ENCODE measurements at places on chromosomes 2 and 18.

DNA sequence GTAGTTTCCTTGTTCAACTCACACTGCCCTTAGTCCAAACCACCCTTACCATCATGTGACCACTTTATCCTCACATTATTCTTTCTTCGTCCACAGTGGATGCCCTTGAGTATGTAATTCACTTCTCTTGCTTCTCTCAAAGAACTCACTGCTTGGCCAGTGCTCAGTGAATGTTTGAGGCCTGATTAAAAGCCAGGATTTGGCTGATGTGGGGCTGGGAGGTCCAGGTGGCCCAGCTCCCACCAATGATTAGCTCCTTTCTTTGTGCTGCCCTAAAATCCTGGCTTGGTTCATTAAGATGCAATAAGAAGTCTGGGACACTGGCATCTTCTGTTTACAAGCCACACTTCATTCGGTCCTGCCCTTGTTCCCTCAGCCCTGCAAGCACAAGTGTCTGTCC, 97.8 kb upstream of the CELF4 start:
- DNase-seq: no peak

DNA sequence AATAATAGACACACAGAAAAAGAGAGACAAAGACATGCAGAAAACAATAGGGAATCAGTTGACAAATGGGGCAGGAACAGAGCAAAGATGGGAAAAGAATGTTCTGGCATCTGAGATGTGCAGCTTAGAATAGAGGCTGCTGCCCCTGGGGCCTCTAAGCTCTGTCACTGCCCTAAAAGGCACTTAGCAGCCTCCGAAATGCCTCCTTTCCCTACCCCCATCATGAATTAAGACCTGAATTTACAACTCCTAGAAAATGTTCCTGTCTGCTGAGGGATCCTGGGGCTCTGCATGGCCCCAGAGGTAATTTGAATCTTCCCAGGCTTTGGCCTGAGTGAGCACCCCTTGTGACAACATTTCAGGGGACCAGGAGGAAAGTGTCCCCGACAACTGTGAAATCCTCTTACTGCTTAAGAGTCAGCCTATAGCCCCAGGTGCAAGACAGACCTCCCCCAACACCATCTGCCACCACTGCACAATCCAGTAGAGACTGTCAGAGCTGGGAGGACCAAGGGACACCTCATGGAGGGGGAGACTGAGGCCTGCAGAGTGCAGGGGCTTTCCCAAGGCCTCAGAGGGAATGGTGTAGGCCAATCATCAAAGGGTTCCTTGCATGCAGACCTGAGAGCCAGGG, 24.8 kb downstream of the MRPL35 start:
- DNase-seq: no peak

DNA sequence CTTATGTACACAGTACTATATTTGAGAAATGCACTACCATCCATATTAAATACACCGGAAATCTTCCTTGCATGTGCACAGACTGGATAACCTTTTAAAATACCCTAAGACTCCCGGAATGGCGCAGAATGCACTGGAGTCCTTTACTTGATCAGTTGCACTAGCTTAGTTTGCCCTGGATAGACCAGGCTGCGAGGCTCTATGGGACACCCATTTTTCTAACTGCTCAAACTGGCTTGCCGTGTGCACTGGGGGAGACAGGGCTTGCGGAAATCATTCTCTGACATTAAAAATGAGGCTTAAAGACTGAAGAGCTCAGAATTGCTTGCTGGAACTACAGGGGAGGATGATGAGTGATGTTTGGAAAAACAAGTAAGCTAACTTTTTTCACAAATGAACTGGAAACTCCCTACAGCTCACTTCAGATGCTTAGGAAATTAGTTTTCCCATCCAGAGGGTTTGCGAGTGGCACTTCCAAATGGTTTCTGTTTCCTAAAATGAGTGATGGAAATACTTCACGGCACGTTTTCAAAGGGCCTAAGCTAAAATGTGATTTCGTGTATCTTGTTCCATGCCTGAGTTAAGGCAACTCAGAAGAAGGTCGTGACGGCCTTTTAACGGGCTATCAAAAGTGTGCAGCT, 2.7 kb downstream of the NCK2 start:
- DNase-seq: no peak

DNA sequence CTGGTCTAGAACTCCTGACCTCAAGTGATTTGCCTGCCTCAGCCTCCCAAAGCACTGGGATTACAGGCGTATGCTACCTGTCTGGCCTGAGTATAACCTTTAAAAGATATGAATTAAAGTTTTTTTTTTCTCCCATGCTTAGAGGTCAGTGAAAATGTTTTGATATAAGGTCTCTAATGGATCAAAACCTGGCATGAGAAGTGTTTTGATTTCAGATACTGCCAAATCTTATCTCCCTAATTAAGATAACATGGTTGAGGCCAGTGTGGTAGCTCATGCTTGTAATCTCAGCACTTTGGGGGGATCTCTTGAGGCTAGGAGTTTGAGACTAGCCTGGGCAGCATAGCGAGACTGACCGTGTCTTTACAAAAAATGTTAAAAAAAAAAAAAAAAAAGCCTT, 41.2 kb downstream of the SNRPD1 start:
- DNase-seq: no peak

GRCh38 chr2:79796641-79797040, 283.8 kb downstream of the CTNNA2 start:
- no peak for DNase-seq
